ENCODE measurements at places on chromosomes 12 and 14.

DNA sequence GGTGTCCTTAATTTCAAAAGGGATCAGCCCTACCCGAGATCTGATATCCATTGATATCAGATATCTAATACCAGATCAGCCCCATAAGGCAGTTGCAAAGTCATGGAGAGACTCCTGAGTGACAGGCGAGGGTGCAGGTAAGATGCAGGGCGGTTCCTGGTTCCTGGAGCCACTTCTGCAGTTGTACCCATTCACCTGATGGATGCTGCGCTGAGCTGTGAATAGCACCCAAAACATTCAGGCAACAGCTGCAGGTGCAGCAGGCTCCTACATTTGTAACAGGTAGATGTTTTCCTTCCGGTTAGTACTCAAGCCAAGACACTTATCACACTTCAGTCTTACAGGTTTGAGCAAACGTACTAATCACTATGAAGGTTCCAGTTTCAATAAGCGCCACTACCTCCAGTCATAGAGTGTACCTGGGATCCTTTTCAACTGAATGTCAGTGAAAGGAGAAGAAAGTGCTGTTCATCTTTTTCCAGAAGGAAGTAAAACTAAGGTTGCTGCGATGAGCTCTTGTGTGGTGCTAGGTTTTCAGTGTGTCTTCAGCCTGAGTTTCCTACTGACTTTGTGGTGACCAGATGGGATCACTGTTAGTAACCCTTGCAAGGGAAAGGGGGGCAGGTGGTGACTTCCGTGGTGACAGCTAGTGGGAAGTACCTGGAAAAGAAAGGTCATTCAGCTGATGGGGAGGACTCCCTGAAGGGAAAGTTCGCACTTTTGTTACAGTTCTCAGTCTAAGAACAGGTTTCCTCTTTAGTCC lies 1.9 kb downstream of the ATP6V0A2 start:
- no peak for DNase-seq

- DNase-seq = no peak
These were observed 86.2 kb downstream of the TSPAN8 start for GRCh38 chr12:71071536-71072097.

DNA sequence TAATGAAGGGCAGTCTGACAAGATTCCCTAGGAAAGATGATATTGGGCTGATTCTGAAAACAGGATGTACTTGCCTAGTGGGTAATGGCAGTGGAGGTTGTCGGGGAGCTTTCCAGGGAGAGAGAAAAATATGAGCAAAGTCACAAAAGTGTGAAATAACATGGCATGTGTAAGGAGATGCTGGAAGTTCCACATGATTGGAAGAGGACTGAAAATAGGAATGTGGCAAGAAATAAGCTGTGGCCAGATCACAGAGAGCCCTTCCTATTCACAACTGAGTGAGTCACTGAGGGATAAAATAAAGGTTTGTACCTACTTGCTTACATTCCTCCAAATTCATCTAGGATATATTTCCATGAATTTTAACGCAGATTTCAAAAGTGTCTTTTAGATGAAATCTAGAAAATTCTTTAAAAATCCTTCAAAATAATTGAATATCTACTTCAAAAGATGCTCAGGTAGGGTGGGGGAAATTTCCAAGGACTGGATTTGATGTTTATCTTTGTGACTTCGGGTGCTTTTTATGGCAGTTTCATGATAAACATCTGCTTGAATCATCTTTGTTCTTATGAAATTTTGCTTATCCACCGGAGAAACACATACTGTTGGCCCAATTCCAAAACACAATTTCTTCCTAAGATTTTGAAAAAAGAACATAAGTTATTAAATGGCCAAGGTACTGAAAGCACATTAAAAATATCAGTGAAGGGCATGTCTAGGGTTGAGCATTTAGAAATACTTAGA lies 36.3 kb upstream of the SLC2A13 start:
- DNase-seq = no peak

DNA sequence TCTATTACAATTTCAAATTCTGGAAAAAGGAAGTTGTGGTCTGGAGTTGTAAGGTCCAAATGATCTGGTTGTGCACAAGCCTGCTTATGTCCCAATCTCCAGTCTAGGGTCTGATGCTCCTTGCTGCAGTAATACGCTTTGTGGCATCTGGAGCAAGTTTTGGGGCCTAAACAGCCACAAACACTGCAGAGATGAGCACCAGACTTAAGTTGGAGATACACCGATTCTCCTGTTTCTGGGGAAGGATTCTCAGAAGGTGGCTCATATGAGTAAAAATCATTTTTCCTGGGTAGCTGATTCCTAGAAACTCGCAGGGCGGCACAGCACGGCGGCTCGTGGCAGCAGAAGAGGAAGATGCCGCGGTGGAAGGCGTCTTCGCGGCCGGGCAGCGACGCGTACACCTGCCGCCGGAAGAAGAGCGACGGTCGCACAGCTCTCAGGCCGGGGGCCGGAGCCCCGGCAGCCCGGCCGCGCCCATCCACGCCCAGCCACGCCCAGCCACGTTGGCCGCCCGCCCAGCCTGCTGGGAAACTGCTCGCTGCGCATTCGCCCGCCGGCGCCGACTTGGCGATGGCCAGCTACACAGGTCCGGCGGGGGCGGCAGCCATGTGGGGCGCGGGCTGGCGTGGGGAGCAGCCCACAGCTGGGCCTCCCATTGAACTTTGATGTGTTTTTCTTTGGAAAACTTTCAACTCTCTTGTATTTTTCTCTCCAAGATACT lies 129.0 kb downstream of the ASCL4 start:
- peak; percentile 45 for DNase-seq

GRCh38 chr14:52950410-52950897 lies 396 bp downstream of the FERMT2 start:
- peak; percentile 15 for DNase-seq

GRCh38 chr12:69698054-69698453 lies 1.0 kb downstream of the BEST3 start:
- peak; percentile 32 for DNase-seq

DNA sequence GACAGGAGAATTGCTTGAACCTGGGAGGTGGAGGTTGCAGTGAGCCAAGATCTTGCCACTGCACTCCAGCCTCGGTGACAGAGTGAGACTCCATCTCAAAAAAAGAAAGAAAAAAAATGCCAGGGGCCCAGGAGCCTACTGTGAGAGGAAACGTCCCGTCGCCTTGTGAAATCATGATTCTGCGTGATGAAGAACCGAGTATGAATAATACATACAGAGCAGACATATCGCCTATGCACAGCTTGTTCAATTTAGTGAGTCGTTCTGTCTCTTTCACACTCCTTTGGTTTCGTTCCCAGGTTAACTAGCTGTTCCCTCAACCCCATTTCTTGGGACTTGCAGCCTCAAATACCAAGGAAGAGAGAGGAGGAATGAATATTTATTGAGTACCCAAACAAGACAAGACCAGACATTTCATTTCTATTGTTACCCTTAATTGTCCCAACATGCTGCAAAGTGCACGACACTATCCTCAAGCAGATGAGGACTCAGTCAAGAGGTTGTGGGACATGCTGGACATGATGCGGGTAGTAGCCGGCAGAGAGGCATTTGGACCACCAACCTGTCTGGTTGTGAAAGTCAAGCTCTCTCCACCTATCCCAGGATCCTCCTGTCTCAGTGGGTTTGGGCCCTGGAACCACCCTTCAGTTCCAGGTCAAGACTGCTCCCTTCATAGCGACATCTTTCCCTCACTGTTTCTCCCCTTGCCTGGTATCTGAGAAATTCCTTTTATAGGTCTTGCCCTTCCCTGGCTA lies 8.6 kb upstream of the CD27 start:
- no peak for DNase-seq

GRCh38 chr12:93323625-93324329 lies 53.9 kb upstream of the NUDT4 start:
- no peak for DNase-seq

- DNase-seq = no peak
These were observed 29.3 kb upstream of the TMCC3 start for GRCh38 chr12:94679554-94680195.

- no peak for DNase-seq
These were observed 77.5 kb downstream of the COX16 start for GRCh38 chr14:70281939-70282338.

DNA sequence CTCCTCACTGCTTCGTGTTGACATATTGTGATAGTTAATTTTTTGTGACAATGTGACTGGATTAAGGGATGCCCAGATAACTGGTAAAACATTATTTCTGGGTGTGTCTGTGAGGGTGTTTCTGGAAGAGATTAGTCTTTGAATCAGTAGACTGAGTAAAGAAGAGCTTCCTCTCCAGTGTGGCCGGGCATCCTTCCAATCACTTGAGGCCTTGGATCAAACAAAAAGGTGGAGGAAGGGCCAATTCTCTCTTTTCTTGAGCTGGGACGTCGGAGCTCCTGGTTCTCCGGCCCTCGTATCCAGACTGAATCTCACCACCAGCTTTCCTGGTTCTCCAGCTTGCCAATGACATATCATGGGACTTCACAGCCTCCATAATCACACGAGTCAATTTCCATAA lies 240.4 kb downstream of the CHST11 start:
- DNase-seq = no peak

GRCh38 chr12:27257104-27257843 lies 13.2 kb downstream of the STK38L start:
- DNase-seq = no peak

- DNase-seq = peak; percentile 9
These were observed 60.6 kb upstream of the KCNA1 start for GRCh38 chr12:4849115-4849541.

- DNase-seq = no peak
These were observed 47.7 kb upstream of the MDGA2 start for GRCh38 chr14:47722929-47723693.

DNA sequence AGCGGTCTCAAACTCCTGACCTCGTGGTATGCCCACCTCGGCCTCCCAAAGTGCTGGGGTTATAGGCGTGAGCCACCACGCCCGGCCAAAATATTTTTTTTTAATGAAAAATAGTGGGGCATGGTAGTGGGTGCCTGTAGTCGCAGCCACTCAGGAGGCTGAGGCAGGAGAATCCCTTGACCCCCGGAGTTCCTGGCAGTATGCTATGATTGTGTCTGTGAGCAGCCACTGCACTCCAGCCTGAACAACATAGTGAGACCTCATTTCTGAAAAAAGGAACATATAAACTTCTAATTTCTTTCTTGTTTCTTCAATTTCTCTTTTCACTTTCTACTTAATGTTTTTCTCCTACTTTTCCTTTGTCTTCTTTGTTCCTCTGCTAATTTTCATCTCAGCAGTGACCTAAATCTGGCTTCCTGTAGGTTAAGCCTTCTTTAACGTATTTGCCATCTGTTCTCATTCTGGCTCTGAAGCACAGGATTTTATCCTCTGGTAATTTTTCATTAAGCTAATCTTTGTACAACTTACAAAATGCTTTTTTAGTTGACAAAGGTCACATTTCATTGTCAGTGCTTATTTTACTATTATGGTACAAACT lies 4.5 kb upstream of the RPGRIP1 start:
- peak; percentile 36 for DNase-seq

Measured in NCI-H446 treated with DMSO at 0.1 percent for 48 hours (cell line).